ENCODE measurements at places on chromosomes 7 and 10.

- no peak for DNase-seq
Observed at GRCh38 chr7:155864271-155864985, 52.2 kb upstream of the SHH start.

DNA sequence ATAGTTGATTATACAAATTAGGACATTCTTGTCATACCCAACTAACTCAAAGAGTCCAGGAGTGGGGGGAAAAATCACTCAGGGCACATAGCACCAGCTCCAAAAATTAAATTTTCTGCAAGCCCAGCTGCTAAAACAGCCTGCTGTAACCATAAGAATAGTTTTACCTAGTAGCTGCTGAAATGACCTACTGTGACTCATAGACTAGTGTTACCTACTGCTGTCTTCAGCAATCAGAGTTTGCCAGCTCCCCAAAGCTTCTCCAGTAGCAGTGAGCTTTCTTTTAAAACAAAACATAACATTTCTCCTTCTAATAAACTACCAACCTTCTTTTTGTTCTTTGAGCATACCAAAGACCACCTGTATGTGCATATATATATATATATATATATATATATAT is 4.2 kb upstream of the ARHGAP12 start:
- no peak for DNase-seq

DNA sequence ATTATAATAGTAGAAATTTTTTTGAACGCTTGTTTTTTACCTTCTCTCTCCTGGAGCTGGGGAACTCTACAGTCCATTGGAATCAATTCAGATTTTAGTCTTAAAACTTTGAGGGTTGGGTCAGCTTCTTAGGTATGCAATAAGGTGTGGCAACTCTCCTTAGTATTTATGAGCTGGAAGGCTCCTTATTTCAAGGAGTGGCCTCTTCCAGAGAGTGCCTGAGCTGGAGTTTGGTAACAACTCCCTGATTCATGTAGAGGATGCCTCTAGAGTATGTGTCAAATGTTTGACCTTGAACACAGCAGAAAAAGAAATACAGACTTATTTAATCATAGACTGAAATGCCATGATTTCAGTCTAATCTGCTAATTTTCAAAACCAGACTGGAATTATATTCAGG is 11.1 kb downstream of the CDK14 start:
- DNase-seq: no peak

DNA sequence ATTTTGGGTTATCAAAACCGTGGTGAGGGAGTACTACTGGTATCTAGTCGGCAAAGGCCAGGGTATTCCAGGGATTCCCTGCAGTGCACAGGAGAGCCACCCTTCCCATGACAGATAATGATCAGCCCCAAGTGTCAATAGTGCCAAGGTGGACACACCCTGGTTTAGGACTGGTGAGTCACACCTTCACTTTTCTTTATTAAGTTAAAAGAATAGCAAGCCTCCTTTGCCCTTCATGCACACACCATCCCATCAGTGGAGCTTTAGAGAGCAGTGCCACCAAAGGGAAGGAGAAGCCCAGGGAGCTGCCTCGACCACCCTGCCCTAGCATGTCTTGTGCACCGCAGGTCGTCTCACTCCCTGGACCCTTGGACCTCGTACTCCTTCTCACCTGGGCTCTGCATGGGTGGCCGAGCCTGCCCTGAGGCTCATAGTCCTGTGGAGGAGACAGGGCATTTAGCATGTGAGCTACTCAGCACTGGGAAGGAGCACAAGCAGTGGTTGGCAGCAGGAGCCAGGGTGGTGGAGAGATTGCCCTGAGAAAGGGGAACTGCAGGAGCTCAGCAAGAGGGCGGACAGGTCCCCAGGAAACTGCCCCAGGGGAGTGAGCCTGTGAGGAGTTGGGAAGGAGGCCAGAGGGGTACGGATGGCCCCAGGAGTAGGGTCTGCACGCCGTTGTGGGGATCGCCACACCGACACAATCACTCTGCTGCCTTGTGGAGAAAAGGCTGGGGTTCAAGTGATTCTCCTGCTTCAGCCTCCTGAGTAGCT is 17.4 kb downstream of the UBE2D4 start:
- DNase-seq: no peak

DNA sequence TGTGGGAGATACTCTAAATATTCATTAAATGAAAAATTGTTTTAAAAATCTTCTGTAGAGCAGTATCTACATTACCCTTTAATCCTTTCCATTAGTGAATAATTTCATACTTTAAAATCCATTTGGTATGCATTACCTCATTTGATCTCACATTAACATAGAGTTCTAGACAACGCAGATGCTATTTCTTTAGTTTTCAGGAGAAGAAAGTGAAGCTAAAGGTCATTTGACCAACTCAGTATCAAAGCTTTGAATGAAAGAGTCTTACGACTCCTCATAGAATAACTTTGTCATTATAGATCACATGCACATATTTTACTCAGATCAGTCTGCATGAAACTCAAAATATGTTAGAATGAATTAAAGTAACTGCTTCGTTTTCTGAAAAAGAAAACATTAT is 460.2 kb downstream of the DNAJB9 start:
- DNase-seq: no peak

DNA sequence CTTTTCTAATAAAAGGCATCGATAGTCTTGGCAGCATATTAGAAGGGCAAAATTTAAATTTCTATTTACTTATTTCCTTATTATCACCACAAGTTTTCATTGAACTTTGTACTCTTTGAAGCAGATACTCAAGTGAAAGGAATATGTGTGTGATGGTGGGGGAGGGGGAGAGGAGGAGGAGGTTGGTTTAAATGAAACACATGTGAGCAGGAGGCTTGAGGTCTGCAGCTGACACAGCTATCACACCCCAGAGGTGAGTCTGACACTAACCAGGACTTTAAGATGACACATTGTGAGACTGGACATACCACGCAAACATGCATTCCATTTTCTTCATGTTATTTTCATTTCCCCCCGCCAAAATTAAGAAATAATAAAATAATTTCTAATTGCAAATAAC is 63.3 kb downstream of the CTTNBP2 start:
- no peak for DNase-seq

- no peak for DNase-seq
Observed at GRCh38 chr10:52020173-52020572, 293.9 kb upstream of the DKK1 start.

- DNase-seq: no peak
Observed at GRCh38 chr10:12221323-12222298, 25.6 kb downstream of the CDC123 start.

- DNase-seq: no peak
Observed at GRCh38 chr7:66146701-66147100, 32.1 kb downstream of the CRCP start.

DNA sequence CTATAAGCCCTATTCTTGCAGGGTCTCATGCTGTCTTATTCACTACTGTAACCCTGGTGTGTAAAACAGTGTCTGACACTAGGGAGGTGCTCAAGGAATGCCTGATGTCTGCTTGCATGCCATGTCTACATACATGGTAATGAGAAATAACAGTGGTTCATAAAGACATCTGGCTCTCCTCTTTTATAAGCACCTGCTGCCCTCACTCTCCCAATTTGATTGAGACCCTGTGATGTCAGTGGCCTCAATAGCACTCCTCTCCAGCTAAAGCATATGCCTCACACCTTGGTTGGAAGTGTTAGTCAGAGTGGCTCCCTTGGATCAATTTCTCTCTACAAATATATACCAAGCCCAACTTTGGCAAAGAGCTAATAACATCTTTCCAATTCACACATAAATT is 30.6 kb downstream of the ANK3 start:
- DNase-seq: no peak

DNA sequence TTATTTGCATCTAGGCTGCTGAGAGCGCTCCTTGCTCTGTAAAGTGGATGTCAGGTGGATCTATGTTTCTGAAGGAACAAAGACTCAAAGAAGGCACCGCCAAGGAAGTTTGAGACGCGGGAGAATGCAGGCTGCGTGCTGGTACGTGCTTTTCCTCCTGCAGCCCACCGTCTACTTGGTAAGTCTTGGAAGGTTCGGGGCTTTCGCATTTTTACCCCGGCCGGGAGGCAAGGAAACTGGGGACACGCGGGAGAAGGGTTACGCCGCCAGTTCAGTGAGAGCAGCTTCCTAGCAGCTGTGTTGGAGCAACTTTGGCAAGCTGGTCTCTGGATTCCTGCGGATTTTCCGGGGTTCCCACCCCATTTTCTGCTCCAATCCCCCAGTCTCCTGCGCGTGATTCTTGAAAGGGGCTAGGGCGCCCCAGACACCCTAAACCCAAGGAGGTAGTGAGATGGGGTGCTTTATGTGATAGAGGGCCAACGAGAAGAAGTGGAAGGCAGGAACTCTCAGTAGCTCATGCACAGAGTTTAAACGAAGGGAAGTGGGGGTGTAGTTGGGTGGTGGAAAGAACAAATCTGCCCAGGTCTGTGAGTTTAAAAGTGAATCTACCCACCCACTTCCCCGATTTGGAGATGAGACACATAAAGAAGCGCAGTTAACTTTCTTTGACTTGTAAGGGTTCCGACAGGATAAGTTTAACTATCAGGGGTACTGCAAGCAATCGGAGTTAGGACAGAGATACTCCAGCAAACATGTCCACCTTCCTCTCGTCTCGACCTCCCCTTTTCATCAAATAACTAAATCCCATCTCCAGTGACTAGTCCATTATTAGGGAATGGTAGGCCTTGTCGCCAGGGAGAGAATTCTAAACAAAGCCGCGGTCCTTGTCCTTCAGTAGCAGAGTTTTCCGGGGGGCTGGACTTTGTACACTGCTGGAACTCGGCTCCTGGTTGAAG is 2.5 kb downstream of the NXPH1 start:
- no peak for DNase-seq

- DNase-seq: peak; percentile 79
Observed at GRCh38 chr7:20329389-20330238, 1.1 kb upstream of the ITGB8 start.

DNA sequence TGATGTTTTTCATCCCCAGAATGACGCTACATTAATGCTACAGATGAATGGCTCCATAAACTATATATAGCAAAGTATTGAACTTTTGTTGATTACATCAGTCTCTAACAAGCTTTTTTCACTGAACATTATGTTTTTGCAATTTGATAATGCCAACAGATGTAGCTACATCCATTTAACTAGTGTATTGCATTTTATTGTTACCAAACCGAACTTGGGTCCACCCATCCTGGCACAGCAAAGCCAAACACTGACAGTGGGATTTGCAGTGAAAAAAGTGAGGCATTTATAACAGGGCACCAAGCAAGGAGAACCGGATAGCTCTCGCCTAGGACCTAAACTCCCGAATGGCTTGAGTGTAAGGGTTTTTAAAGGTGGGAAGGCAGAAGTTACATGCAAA is 182.8 kb upstream of the TNS3 start:
- no peak for DNase-seq

- no peak for DNase-seq
Observed at GRCh38 chr7:101782896-101783295, 34.5 kb upstream of the CUX1 start.

- DNase-seq: no peak
Observed at GRCh38 chr10:123869020-123869414, 22.6 kb downstream of the CPXM2 start.

- DNase-seq: no peak
Observed at GRCh38 chr7:107712025-107712424, 31.9 kb upstream of the CBLL1 start.

DNA sequence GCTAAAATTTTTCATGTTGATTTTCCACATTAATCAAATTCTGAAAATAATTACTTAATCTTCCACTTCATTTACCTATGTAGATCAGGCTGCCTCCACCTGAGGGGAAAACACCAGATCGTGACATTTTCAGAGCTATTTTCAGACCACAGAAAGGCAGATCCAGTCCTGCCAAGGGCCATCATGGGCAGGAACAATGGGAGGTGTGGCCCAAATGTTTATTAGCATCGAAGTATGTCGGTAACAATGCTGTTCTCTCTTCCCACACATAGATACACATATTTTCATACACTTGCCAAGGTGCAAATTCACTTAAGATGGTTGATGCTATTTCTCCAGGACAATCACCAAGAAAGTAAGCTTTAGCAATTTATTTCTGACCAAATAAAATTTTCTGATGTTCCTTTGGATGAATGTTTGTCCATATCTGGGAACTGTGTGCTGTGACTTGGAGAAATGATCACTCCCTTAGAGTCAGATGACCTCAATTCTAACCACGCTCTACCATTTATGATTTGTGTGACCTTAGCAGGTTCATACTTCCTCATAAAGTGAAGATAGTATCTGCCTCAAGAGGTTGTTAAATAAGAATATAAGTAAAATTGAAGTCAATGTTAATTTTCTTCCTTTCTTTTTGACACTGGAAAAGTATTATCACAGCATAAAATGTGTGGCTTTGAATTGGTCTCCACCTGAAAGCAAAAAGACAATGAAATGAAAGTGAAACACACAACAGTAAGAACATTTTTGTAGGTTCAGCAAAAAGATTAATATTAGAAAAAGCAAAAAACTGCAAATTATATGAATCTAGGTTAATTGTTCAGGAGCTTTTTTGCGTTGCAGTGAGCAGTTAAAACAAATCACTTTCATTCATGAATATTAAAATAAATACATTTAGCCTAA is 310.4 kb upstream of the PHF14 start:
- no peak for DNase-seq

- DNase-seq: no peak
Observed at GRCh38 chr7:84294847-84295455, 100.4 kb upstream of the SEMA3A start.

DNA sequence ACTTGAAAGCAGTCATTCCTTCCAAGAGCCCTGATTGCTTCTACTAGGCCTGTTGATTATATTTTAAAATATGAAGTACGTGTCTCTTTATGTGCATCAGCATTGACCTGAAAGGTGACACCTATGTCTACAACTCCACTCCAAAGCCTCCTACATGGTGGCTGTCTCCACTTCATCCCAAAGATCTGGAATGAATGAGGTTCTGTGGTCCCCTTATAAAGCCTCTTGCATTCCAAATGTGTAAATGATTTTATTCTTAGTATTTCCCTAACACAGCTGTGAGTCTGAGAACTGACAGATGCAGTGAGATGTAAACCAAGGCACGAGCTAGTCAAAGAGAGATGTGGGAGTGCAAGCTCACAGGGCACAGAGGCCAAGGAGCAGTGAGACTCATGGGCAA is 176.0 kb upstream of the SVIL start:
- no peak for DNase-seq

- DNase-seq: peak; percentile 13
Observed at GRCh38 chr10:76911184-76911583, 726.4 kb downstream of the KCNMA1 start.

DNA sequence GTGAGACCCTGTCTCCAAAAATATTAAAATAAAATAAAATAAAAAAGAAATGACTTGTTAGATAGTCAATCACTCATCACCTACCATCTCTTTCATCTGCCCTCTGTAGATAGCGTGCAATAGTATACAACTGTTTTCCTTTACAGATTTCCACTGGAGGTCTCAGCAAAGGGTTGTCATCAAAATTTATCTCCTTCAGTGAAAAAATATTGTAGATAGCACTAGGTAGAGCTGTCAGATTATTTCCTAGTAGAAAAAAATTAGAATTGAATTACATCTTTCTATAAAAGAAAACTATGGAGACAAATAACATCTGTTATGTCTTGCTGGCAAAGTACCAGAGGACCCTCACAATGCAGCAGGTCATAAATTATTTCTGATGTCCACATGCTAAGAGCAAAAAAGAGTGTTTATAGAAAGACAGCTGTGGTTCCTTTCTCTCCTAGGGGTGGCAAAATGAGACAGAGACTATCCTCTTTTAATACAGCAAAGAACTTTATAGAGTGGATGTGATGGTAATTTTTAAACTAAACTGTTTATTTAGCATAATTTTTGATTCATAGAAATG is 16.3 kb upstream of the CYP51A1 start:
- DNase-seq: no peak
